ENCODE measurements at places on chromosomes 6 and 20. TPM values are rescaled to one million over a fixed set of nuclear protein-coding genes. Genes with fewer than 3 reads are reported as not detected.

DNA sequence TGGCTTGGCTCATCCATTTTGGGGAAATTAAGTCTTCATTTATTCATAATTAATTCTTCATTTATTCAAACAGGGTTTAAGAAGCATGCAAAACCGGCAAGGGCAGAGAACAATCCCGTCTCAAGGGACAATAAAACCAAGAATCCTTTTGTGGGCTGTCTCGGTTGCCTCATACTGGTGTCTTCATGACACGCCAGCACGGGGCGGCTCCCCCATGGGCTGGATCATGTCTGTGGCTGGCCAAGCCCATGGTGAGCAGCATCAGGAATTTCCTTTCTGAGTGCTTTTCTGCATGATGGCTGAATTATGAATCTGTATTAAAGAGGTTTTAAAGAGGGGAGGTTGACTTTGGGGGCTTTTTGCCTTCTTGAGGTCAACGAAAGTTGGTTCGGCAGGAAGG lies 38.3 kb upstream of the DUSP22 start:
- DNase-seq, result no peak

- no peak for DNase-seq
These were observed 227.1 kb downstream of the NFATC2 start for GRCh38 chr20:51315390-51315789.

DNA sequence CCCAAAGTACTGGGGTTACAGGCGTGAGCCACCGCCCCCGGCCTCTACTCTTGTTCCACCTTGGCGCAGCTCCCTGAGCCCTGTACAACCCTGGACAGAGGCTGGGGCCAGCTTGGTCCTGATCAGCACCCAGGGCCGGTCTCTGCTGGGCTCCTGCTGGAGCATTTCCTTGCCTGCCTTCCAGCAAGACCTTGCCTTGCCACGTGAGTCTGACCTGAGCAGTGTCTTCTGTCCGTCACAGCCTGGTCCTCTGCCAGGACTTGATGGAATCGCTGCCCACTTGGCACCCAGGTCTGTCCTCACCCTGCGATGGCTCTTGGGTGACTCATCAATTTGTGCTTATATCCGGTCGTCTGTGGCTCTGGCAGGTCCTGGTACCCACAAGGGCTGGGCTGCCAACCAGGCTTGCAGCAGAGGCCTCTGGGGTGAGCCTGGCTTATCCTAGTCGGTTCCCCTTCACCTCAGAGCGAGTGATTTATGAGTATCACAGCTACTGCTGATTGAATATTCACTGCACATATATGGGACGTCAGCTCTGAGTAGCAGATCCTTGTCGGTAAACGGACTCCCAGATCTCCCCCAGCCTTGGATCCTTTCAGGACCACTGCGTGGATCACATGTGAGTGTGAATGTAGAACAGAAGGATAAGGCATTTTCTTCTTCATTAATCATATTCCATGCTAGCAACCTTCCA lies 10.1 kb upstream of the SULF2 start:
- DNase-seq, result no peak

DNA sequence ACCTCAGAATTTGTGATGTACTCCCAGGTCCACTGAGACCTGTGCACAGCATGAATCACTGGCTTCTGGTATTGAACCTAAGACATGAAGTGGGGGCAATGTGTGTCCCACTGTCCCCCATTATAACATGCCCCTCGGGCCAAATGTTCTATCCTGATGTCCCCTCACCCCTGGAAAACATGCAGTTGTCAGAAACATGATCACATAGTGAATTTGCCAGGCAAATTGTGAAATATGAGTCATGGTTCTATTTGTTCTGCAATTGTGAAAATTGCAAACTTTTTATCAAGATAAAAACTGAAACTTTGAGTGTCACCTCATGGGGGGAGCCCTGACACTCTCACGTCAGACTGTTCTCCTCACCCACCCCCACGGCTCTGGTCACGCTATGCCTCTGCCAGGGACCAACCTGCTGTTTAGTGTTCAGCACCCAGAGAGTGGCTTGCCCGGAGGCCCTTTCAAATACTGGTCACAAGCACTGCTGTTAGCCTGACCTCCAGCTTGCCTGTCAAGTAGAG lies 305.3 kb downstream of the CLIC5 start:
- peak; percentile 38 for DNase-seq

- no peak for DNase-seq
These were observed 539.4 kb upstream of the BTBD3 start for GRCh38 chr20:11378252-11378651.

DNA sequence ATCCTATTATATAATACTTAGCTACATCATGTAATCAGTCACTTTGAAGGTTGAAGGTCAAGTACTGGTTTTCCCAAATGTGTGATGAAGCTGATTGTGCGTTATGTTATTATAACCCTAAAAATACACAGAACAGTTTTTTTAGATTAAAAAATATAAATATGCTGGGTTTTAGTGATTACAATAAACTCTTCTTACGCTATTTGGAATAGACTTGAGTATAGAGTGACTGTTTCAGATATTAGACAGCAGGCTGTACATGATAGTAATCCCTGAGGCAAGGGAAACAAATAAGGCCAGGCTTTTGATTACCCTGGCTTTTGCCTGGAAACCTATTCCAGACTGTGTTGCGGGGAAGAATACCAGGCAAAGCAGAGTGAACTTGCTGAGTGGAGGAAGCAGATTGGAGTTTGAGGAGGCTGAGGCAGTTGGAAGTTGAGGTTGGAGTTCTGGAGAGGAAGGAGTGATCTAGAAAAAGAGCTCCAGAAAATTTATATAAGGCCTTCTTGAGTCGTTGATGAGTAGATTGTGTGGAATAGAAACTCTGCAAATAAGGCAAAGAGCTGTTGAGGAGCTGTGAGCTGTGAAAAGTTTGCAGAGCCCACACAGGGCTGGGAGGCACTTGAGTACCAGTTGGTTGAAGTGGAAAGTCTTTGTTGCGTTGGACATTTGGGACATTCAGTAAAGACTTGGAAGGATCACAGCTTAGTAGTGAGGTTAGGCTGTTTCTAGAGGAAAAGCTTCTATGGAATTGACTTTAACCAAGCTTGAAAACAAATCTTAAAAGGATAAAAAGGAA lies 26.4 kb downstream of the MAP3K4 start:
- DNase-seq, result no peak

GRCh38 chr20:59813126-59813947 lies 120.1 kb downstream of the SYCP2 start:
- DNase-seq, result no peak

DNA sequence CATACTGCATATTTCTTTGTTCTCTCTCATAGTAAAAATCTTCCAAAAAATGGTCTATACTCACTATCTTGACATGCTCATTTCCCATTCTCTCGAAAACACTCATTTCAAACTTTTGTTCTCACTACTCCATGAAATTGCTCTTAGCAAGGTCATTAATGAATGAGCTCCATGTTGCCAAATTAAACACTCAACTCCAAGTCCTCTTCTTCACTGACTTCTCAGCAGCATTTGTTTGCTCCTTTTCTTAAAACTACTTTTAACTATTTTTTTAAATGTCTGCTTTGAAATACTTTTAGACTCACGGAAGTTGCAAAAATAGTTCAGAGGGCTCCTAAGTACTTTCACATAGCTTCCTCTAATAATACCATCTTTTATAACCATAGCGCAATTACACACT lies 274.0 kb upstream of the PREP start:
- no peak for DNase-seq

GRCh38 chr6:142945446-142946180 lies 637 bp upstream of the HIVEP2 start:
- DNase-seq, result peak; percentile 86

The WDR27 gene
- total RNA-seq, result 12.7 TPM

The CEBPB gene
- total RNA-seq, result 32.1 TPM

Data from natural killer cell (primary cell).